ENCODE measurements at places on chromosomes 1 and 21. TPM values are rescaled to one million over a fixed set of nuclear protein-coding genes. Genes with fewer than 3 reads are reported as not detected.
A peak's percentile ranks its signal among the peaks of the same experiment; 100 is the strongest.

DNA sequence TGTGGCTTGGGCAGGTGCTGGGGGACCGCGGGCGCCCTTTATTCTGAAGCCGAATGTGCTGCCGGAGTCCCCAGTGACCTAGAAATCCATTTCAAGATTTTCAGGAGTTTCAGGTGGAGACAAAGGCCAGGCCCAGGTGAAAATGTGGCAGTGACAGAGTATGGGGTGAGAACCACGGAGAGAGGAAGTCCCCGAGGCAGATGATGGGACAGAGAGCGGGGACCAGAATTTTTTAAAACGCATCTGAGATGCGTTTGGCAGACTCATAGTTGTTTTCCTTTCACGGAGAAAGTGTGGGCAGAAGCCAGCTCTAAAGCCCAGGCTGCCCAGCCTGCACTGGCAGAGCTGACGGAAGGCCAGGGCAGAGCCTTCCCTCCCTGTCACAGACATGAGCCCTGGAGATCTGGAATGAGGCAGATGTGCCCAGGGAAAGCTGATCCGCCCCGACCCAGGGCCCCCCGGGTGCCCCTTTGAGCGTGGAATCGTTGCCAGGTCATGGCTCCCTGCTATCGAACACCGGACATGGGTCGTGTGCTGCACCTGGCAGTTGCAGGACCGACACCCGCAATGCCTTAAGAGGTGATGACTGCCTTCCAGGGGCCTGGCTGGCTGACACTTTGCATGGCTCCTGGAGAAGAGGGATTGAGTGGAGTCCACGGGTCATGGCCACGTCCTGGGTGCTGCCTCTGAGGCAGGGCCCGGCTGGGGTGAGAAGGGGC is 6.5 kb upstream of the SLX9 start:
- DNase-seq, result no peak

The C1orf167 gene
- total RNA-seq, result 0.36 TPM

DNA sequence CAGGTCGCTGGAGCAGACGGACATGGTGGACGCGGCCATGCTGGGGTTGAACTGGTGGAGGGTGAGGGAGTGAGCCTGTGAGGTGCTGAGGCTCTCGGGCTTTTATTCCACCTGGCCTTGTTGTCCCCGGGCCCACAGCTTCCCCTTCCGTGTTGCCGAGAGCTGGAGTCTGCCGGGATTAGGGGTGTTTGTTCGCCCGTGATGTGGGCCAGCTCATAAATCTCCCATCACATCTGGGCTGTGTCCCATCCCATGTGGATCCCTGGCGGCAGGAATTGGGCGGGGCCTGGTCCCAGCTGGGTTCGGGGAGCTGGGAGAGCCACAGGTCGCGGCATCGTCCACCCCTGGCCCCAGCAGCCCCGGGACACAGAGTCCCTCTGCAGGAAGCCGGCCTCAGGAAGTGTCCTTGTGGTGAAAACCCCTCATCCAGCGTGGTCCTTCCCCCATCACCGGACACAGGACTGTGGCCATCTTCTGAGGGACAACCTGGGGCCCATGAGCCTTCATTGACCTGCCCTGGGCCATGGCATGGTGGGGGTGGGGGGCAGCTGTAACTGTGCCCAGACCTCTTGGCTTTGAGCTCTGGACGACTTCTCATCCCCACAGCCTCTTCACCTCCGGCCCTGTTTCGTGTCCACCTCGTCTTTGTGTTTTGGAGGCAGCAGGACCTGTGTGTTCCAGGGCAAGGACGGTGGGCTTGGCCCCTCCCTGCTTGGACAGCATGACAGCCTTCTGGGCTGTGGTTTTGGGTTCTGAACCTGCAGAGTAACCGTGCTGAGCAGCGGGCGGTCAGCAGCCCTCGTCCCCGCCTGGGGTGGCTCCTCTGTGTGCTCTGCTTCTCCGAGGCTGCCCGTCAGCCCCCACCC is at the start of gene KRTAP10-6:
Gene KRTAP10-6, minus strand, starts transcription at position 60 of the 866 bp plus-strand sequence. Its CDS starts 21 bp downstream, at position 39.
- DNase-seq, result no peak

The IQCC gene
- 0.41 TPM for total RNA-seq

- DNase-seq, result peak; percentile 41
These were observed 10.2 kb upstream of the CAMK2N1 start for GRCh38 chr1:20496241-20496661.

The TRIM62 gene
- 10.7 TPM for total RNA-seq

DNA sequence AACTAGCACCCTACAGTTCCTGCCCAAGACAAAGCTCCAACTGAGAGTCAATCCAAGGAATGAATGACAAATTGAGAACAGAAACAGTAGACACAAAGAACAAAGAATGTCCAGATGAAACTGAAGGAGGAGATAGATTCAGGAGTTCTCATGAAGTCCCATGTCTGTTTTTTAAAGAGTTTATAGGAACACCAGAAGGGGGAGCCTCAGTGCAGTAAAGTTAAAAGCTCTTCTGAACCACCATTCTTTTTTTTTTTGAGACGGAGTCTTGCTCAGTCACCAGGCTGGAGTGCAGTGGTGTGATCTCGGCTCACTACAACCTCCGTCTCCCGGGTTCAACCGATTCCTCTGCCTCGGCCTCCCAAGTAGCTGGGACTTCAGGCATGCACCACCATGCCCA is 323.6 kb downstream of the MRPL39 start:
- DNase-seq, result peak; percentile 75

DNA sequence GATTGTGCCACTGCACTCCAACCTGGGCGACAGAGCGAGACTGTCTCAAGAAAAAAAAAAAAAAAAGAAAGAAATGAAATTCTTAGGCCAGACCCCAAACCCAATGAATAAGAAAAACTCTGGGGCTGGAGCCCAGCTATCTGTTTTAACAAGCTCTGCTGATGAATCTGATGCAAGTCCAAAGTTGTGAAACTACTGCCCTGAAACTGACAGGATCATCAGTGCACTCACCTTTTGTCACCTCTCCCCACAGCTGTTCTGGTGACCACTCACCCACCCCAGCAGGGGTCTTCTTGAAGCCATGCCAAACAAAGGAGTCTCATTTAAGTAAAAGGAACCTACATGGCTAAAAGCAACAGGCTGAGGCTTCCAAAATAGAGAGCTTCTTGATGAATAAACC is 8.4 kb downstream of the PABPC4 start:
- DNase-seq, result no peak

- DNase-seq, result no peak
These were observed 104.8 kb upstream of the SLC45A1 start for GRCh38 chr1:8213136-8213535.

The LHX8 gene
- not detected for total RNA-seq

DNA sequence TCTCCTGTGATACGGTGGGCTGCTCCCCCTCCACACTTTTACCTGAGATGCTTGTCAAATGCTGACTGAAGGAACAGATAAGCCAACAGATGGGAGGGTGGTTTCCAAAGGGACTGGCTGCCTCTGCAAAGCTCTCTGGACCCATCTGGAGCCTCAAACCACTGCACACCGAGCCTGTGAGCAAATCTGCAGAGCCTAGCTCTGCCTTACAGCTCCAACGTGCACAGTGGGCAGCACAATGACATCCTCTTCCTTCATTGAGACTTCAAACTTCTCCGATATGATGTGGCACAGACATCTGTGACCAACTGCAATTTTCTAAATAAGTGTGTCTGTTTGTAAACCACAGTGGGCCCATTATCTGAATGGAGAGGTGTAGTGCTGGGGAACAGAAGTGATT is 26.2 kb upstream of the KNCN start:
- DNase-seq, result no peak

- peak; percentile 80 for DNase-seq
These were observed 40.8 kb upstream of the KCTD3 start for GRCh38 chr1:215526147-215526845.

The SMAP2 gene
- 5.4 TPM for total RNA-seq

DNA sequence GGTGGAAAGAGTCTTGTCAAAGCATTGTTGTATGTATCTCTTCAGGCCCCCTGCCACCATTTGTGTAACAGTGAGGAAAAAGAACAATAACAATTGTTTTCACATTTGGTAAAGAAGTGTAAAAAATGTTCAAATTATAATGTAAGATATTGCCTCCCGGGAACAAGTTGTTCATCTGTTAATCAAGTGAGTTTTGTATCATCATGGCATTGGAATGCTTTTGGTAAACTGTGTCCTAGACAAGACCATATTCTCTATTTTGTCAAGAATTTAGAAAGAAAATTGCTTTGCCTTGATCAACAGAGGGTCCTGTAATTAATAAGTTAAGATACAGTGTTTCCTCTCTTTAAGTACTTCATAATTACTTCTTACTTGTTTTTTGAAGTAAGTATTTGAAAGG is 692.0 kb upstream of the NR5A2 start:
- peak; percentile 15 for DNase-seq

The RYR2 gene
- 0.25 TPM for total RNA-seq

DNA sequence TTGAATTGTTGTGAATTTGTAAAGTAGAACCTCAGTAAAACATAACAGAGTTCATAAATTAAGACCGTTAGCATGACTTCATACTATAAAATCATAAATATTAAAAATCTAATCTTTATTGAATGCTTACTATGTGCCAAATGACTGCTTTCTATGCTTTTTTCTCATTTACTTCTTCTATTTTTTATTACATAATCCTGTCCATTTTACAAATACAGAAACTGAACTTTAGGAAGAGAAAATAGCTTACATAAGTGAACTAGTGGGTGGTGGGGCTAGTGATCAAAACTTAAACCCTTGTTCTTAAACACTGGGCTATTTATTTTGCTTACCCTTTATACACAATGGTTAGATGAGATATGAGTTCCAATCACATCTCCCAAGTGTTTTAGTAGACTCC is 122.3 kb downstream of the ZC3H11B start:
- DNase-seq, result no peak

- peak; percentile 52 for DNase-seq
These were observed 9.1 kb downstream of the COL8A2 start for GRCh38 chr1:36115931-36116330.

DNA sequence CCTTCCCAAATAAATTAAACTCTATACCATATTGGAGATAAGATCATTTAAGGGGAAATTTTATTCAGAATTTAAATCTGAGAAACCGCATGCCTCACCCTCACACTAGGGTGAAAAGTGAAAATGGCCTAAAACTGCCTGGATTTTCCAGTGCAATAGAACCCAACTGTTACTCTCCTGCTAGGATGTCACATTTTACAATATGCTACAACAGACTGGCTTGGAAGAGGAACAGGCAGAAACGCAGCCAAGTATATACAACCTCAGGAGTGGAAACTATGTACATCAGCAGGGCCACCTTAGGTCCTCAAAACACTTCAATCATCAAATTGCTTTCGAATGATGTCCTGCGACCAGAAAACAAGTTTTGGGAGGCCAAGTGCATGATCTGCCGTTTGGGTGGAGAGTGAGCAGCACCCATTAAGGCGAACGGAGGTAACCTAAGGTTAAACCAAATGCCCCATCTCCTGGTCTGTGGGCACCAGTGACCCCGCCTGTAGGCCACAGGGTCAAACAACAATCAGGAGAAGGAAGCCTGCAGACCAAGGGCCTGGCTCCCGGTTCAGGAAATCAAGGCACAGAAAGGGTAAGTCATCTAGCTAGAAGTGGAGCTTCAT is 4.9 kb downstream of the RCAN1 start:
- no peak for DNase-seq

DNA sequence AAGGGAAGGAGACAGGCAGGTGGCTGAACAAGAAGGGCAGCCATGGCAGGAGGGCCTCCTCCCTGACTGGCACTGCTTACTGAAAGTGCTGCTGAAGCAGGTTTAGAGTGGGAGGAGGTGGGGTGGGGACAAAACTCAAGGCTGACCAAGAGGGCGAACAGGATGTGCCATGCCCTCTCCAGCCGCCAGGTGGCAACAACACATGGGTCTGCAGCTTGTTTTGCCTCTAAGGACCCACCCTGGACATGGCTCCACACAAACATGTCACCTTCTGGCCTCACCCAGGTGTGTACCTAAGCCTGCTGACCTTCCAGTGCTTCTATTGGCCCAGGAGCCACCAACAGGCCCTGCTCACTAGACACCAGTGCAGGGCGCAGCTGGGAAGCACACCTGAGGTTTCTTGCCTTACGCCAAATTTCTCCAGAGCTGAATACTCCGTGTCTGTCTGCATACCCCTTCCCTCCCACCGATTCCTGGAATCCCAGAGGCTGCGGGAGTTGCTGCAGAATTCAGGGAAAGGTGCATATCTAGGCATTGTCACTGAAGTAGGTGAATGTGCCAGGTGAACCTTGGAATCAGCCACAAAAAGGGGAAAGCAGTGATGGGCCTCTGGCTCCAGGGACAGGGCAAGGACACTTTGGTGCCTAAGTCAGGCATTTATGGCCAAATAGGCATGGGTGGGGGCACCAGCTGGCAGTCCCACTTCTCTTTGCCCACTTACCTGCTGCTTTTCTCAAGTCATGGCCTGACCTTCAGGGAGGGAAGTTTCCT is 5.3 kb downstream of the PSRC1 start:
- peak; percentile 74 for DNase-seq

DNA sequence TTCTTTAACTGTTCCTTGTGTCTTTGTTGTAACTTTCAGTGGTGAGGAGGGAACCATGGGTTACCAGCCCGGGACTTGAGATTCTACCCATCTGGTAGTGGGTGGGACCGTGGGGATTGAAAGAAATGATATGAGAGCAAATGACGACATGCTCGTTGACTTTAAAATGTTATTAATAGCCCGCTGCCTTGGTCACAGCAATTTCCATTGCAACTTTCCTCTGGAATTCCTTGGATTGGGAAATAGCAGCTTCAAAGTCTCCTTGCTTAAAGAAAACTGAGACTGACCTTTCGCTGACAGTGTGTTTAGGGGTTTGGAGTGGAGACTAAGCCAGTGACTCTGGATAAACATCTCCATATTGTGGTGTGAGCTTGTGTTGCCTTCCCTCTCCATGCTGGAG is 44.2 kb upstream of the MARK1 start:
- DNase-seq, result peak; percentile 23

The PBX1 gene
- total RNA-seq, result 95.6 TPM

DNA sequence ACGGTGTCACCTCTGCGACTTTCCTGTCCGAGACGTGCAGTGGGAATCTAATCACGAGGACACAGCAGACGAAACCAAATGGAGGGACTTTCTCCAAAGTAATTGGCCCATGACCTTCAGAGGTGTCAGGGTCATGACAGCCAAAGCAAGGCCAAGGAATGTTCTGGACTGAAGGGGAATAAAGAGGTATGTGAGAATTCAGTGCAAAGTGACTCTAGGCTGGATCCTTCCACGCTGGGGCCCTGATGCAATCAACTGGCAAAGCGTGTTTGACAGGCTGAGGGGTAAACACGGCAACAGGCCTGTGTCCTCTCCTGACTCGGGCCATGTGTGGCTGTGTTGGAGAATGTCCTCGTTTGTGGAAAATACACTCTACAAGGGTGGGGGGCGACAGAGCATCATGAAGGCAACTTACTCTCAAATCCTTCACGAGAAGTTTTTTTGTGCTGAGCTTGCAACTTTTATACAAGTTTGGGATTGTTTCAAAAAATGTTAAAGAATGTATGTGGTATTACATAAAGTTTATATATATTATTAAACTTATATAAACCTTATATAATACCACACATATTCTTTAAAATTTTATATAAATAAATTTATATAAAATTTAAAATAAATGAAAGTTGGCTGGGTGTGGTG is 1.7 kb downstream of the CFAP74 start:
- no peak for DNase-seq

GRCh38 chr1:92026806-92027205 is 3.0 kb upstream of the EPHX4 start:
- no peak for DNase-seq

Data from fibroblast of the aortic adventitia (primary cell).